T-helper 9 cell (primary cell): ENCODE measurements at places on chromosomes 5 and 9.
A peak's percentile ranks its signal among the peaks of the same experiment; 100 is the strongest.

DNA sequence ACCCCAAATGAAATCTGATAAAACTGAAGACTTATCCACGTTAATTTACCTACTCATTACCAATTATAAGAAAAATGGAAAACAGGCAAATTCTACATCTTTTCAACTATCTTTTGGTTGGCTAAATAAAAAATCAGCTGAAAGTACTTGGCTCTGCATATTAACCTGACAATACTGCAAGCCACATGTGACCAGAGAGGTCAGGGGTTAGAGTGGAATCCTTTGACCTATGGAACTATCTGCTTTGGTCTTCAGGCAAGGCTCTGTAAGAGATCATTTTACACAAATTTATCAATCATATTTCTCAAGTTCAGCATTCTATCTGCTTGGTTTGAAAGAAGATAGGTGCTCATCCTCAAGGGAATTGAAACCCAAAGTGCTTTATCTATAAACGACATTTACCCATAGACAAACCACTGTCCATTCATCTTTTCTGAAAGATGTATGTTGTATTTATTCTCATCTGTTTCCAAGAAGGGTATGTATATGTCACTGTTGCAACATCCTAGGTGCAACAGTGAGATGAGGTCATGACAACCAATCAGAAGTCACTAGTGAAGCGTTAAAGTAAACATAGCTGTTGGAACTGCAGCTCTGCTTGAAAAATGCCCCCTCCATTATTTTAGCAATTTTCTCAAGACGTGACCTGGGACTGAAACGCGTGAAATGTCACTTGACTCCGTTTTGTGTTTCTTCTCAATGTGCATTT lies 144.9 kb upstream of the POU5F2 start:
- no peak for DNase-seq

GRCh38 chr9:110125763-110126351 lies 82.1 kb downstream of the C9orf152 start:
- DNase-seq: no peak

GRCh38 chr5:83576341-83576740 lies 104.8 kb downstream of the VCAN start:
- DNase-seq: no peak

DNA sequence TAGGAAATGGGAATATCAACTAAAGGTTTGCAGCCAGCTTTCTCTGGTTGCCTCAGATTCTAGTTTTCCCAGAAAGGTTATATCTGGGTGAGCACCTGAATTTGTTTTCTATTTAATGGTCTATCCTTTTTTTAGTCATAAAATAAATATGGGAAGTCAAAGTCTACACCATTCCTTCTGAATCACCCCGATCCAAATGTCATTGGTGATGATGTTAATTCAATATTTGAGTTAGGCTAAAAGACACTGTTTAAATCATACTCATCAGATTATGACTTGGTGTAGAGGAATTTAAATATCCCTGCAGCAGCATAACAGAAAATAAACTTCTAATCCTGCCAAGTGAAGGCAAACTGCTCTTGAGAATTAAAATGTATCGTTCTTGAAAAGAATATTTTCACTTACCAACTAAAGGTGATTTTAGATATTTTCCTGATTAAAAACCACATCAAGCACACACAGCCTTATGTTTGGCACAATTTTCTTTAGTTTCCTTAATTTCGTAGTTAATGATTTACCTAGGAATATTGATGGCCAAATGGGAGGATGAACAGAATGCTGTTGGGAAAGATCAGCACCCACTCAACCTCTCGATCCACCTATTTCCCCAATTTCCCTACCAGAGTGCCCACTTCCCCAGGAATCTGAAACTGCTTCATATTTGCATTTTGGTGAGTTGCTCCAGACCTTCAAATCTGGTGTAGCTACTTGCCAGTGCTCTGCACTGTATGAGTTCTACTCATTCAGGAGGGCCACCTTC lies 103.1 kb upstream of the TSLP start:
- DNase-seq: no peak

DNA sequence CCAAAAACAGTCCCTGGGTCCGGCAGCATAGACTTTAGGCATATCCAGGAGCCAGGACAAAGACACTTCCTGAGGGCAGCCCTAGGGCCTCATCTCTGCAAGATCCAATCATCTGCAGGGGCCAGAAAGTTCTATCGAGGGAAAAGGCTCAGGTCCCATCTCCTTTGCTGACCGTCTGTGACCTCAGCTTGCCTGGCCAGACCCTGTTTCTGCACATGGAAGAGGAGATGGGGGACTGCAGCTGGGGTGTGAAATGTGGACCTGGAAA lies 51.0 kb upstream of the FCN1 start:
- DNase-seq: no peak

DNA sequence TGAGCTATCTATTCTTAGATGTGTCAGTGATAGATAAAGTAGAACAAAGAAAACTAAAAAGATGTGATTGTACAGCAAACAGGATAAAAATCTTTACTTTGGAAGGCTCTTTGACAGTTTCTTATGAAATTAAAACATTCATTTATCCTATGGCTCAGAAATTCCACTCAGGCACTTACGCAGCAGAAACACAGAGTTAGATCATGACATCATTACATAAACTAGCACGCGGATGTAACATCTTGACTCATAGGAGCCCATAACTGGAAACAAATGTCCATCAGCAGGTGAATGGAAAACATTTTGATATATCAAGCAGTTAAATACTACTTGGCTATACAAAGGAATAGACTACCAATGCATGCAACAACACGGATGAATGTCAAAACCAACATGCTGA lies 45.3 kb downstream of the ICE1 start:
- no peak for DNase-seq

GRCh38 chr5:65247594-65247993 lies 234.1 kb downstream of the ADAMTS6 start:
- DNase-seq: no peak

DNA sequence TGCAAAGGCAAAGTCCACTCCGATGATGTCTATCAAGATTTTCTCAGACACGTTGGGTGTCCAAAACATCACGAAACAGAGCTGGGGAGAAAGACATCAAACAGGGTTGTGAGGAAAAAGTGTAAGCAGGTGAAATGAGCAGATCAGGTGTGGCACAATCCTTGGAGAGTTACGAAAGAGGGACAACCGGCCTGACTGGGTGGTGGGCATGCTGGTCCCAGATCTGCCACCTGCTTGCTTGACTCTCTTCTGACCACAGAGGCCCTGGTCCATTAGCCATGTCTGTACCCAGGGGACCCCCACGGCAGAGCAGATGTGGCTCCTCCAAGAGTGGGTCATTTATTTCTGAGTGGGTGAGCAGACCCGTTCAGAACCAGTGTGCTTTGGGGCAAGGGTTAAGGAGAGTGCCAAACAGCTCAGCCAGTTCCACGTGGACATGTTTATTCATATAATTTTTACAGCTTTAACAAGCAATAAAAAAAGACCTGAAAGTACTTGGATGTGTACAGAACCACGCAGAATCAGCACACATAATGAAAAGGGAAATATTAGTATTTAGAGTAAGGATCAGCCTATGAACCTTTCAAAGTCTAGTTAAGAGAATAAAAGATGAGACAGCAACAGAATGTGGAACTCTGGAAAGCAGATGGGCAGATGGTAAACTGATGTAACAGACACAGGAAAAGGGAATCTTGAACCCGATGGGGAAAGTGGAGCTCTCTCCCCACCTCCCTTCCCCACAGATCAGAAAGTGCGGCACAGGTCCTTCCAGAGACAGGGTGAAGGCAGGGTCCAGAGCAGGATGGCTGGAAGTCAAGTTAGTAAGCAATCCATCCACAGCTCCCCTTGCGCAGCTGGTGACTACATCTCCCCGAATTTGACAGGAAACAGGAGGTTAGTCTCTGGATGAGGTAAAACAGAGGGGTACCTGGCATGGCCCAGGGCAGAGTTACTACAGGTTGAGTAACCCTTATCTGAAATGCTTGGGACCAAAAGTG lies 52.5 kb downstream of the OTULIN start:
- no peak for DNase-seq

- DNase-seq: no peak
These were observed 8.9 kb downstream of the LRRC26 start for GRCh38 chr9:137160716-137161557.

- no peak for DNase-seq
These were observed 100.3 kb downstream of the MUSK start for GRCh38 chr9:110768886-110769285.

GRCh38 chr5:115813719-115814118 lies 2.7 kb downstream of the CDO1 start:
- no peak for DNase-seq

GRCh38 chr5:55994495-55994997 lies at the start of gene IL6ST:
TSS of gene IL6ST (minus strand) at chr5:55994963. CDS start at chr5:55976278, 18,685 bp downstream.
- peak; percentile 34 for DNase-seq

DNA sequence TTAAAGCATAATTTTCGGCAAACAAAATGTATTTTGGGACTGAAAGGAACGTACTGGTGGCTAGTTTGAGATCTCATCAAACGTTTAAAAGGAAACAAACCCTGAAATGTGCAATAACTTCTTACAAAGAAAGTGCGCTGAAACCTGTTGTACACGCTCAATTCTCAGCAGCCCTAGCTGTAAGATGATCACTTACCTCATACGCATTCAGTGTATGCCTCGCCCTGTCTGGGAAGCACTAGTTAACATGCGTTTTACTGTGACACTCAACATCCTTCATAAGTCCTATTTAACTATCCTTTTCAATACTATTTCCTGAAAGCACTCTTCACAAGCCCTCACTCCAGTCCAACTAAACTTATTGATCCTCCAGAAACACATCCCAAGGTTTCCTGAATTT lies 485.0 kb upstream of the EDIL3 start:
- DNase-seq: no peak

DNA sequence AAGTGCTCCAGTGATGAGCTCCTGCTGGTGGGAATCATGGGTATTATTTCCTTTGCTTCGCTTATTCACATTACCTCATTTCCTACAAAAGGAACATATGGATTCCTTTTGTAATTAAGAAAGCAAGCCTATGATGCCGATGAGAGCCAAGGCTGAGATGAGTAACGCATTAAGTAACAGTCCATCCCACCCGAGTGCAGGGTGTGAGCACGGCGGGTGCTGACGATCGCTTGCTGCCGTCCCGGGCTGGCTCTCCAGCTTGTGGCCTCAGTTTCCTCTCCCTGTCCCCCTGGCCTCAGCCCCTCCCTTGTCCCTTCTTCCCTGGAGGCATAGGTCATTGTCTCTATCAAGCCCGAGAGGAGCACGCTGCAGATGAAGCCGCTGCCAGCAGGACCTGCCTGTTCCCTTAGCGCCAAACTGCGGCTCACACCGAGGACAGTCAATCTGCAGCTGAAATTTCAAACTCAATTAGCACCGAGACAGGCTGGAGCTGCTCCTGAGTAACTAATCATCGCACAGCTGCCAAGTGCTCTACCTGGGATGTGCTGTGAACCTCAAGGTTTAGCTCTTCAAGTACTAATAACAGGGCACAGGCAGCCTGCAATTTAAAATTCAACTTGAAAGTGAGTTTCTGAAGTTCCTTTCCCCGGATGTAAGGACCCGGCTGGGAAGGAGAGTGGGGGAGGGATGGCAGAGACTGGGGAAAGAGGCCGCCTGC lies 115.2 kb upstream of the RAPGEF1 start:
- no peak for DNase-seq

- no peak for DNase-seq
These were observed 1.4 kb downstream of the IL11RA start for GRCh38 chr9:34653151-34654072.

- no peak for DNase-seq
These were observed 50.9 kb downstream of the GOLPH3 start for GRCh38 chr5:32123058-32123805.

- peak; percentile 65 for DNase-seq
These were observed 572 bp upstream of the MAN2A1 start for GRCh38 chr5:109688970-109689739.

DNA sequence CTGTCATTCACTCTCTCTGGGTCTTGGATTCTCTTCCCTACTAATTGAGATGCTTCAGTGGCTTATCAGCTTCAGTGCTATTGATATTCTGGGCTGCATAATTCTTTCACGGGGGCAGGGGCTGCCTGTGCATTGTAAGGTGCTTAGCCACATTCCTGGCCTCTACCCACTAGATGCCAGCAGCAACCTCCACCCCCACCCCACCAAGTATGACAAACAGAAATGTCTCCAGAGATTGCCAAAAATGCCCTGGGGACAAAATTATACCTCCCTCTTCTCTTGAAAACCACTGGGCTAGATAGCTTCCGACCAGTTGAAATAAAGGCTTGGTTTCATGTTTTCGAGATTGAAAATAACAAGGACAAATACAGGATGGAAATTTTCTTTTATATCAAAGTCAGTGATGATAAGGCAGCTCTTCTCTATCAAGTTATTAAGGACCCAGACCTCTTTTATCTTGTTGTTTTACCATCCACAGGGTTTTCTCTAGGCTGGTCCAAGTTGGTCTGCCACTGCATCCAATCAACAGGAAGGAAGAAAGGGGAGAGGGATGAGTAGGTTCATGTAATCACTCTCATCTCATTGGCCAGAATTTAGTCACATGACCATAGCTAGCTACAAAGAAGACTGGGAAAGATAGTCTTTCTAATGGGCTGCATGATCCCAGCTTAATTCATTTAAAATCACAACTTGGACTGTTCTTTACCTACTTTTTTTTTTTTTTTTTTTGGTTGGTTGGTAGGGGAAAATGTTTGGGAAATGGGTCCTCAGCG lies 92.1 kb upstream of the RANBP3L start:
- no peak for DNase-seq
